ENCODE measurements at places on chromosomes 5 and 9.

DNA sequence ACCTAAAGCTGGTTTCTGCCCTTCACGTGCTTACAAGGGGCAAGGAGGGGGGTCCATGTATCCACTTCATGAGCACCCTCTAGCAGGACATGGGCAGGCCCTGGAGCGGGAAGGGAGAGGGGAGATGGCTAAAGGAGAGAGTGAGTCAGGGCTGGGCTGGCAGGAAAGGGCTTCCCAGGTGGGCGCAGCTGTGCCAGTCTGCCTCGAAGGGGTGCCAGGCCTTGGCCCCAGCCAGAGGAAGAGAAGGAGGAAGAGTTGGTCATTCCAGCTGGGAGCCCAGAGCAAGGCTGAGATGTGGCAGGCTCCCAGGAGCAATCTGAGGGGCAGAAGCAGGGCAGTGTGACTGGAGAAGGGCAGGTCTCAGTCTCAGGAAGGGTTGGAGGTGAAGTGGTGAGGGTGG is 24.7 kb downstream of the TRIM14 start:
- no peaks in the 10 kb centered on the region for H3K27me3 ChIP-seq
- H3K27ac ChIP-seq: peak overlapping the region; percentile 91
- peaks cover 23% of the 10 kb centered on the region for H3K36me3 ChIP-seq
- DNase-seq: no peak
- H3K4me1 ChIP-seq: peaks cover 56% of the 10 kb centered on the region

GRCh38 chr5:73830646-73831045 is 204.7 kb downstream of the ARHGEF28 start:
- no peaks in the 10 kb centered on the region for H3K36me3 ChIP-seq
- no peaks in the 10 kb centered on the region for H3K4me1 ChIP-seq
- DNase-seq: no peak
- no peak overlapping the region for H3K27ac ChIP-seq
- H3K27me3 ChIP-seq: peaks cover 8% of the 10 kb centered on the region
- no peak overlapping the region for H3K4me3 ChIP-seq

DNA sequence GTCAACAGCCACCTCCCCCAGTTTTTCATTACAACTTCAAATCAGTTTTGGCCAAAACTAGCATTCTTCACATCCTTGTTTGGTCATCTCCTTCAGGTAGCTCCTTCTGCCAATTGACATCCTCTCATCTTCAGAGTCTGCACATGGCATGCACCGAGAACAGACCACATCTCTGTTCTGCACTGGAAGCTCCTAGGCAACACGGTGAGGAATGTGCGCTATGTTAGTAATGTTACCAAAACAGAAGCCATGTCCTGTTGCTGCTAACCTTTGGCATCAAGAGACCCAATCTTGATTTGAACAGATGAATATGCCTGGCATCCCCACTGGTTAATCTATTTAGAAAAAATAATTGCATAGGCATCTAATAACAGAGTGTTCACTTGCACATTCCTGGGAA is 5.1 kb upstream of the HK3 start:
- H3K27ac ChIP-seq: peak overlapping the region; percentile 29
- no peak overlapping the region for H3K4me3 ChIP-seq
- no peak for DNase-seq
- peaks cover 19% of the 10 kb centered on the region for H3K4me1 ChIP-seq
- no peaks in the 10 kb centered on the region for H3K27me3 ChIP-seq

DNA sequence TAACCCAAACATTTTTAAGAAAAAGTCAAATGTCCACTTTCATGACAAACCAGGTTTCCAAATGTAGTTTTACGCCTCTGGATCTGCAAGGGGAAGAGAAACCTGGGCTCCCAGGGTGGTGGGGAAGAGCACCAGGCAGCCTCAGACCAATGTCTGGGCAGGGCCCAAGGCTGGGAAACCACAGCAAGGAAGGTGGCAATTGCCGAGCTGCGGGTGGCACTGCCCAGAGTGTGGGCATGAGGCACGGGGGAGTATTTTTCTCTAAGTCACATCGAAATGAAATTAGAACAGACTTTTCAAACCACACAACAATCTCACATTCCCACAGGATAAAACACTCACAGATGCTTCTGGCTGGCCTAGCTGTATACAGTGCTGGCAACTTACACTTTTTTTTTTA is 32.6 kb upstream of the RASGEF1C start:
- H3K27ac ChIP-seq: no peak overlapping the region
- H3K27me3 ChIP-seq: no peaks in the 10 kb centered on the region
- no peak for DNase-seq
- H3K36me3 ChIP-seq: peaks cover 12% of the 10 kb centered on the region
- H3K4me3 ChIP-seq: no peak overlapping the region
- H3K4me1 ChIP-seq: no peaks in the 10 kb centered on the region

- DNase-seq: no peak
- no peak overlapping the region for H3K4me3 ChIP-seq
- no peaks in the 10 kb centered on the region for H3K4me1 ChIP-seq
- no peak overlapping the region for H3K27ac ChIP-seq
- H3K27me3 ChIP-seq: no peaks in the 10 kb centered on the region
Measured at GRCh38 chr9:16782490-16782889, 88.0 kb downstream of the BNC2 start.

DNA sequence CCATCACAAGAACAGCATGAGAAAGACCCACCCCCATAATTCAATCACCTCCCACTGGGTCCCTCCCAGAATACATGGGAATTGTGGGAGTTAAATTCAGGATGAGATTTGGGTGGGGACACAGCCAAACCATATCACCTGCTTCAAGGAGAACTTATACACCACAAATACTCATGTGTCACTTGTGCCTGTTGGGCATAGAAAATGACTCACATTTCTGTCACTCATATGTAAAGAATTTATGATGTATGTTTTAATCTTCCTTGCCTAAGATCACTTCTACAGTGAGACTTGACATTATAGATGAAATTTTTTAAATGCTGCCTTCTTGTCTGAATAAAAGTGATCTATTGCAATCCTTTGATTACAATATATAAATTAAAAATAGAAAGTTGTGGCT is 23.0 kb upstream of the PRDM6 start:
- peaks cover 29% of the 10 kb centered on the region for H3K27me3 ChIP-seq
- H3K4me3 ChIP-seq: no peak overlapping the region
- no peaks in the 10 kb centered on the region for H3K36me3 ChIP-seq
- H3K4me1 ChIP-seq: no peaks in the 10 kb centered on the region
- H3K27ac ChIP-seq: no peak overlapping the region

DNA sequence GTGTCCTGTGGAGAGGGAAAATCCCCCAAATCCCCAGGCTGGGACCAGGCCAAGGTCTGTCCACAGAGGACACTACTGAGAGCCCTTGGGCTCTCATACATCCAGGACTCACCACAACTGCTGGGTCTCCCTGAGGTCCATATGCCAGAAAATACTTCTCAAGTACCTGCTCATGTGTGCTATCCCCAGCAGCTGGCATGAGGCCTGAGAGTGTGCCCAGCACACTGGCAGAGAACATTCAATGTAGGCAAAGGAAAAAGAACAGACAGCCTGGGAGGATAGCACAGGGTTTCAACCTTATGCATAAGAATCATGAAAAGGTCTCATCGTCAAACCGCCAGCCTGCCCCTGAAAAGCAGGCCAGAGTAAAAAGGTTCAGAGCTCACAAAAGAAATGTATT is 154.1 kb upstream of the TAS2R1 start:
- H3K27ac ChIP-seq: no peak overlapping the region
- no peaks in the 10 kb centered on the region for H3K36me3 ChIP-seq
- no peak for DNase-seq
- H3K4me3 ChIP-seq: no peak overlapping the region
- no peaks in the 10 kb centered on the region for H3K4me1 ChIP-seq

- no peak for DNase-seq
- no peak overlapping the region for H3K27ac ChIP-seq
- H3K27me3 ChIP-seq: peaks cover 37% of the 10 kb centered on the region
- peaks cover 3% of the 10 kb centered on the region for H3K36me3 ChIP-seq
Measured at GRCh38 chr9:88905506-88905905, 85.8 kb upstream of the S1PR3 start.

DNA sequence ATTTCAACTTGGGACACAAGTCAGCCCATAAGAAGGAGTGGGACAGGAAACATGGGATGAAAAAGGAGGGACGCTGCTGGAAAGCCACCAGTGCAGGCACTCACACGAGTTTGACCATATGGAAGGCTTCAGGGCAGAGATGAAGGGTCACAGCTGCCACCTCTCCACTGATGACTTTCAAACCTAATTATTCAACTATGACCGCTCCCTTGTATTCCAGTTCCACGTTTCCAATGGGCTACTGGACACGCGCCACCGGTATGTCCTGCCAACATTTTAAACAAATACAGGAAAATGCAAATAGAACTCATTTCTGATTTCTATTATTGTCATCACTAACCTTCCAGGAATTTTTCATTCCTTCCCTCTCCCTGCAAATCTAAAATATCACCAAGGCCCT is 134.7 kb downstream of the SLC1A3 start:
- H3K27me3 ChIP-seq: peaks cover 85% of the 10 kb centered on the region
- no peak overlapping the region for H3K4me3 ChIP-seq
- no peak for DNase-seq
- no peak overlapping the region for H3K27ac ChIP-seq
- peaks cover 28% of the 10 kb centered on the region for H3K4me1 ChIP-seq

- H3K27me3 ChIP-seq: no peaks in the 10 kb centered on the region
- peaks cover 69% of the 10 kb centered on the region for H3K4me1 ChIP-seq
- DNase-seq: no peak
- peak overlapping the region; percentile 100 for H3K27ac ChIP-seq
Measured at GRCh38 chr9:133132174-133132573, 11.1 kb upstream of the RALGDS start.

GRCh38 chr9:102072059-102072764 is 333.8 kb upstream of the GRIN3A start:
- H3K4me1 ChIP-seq: no peaks in the 10 kb centered on the region
- no peaks in the 10 kb centered on the region for H3K27me3 ChIP-seq
- H3K36me3 ChIP-seq: no peaks in the 10 kb centered on the region
- no peak for DNase-seq
- no peak overlapping the region for H3K4me3 ChIP-seq
- no peak overlapping the region for H3K27ac ChIP-seq

GRCh38 chr9:121107881-121108280 is 33.1 kb downstream of the CNTRL start:
- H3K4me3 ChIP-seq: no peak overlapping the region
- peaks cover 20% of the 10 kb centered on the region for H3K4me1 ChIP-seq
- no peaks in the 10 kb centered on the region for H3K27me3 ChIP-seq
- peaks cover 6% of the 10 kb centered on the region for H3K36me3 ChIP-seq
- no peak for DNase-seq

GRCh38 chr9:6959270-6960000 is 201.7 kb downstream of the KDM4C start:
- H3K4me1 ChIP-seq: peaks cover 13% of the 10 kb centered on the region
- H3K4me3 ChIP-seq: no peak overlapping the region
- DNase-seq: no peak
- no peaks in the 10 kb centered on the region for H3K36me3 ChIP-seq
- no peaks in the 10 kb centered on the region for H3K27me3 ChIP-seq

- no peak overlapping the region for H3K4me3 ChIP-seq
- H3K4me1 ChIP-seq: no peaks in the 10 kb centered on the region
- DNase-seq: no peak
Measured at GRCh38 chr9:134318481-134318891, 7.8 kb upstream of the RXRA start.

- peaks cover 2% of the 10 kb centered on the region for H3K4me1 ChIP-seq
- H3K36me3 ChIP-seq: peaks cover 11% of the 10 kb centered on the region
- no peak for DNase-seq
- H3K27me3 ChIP-seq: no peaks in the 10 kb centered on the region
- peak overlapping the region; percentile 19 for H3K27ac ChIP-seq
Measured at GRCh38 chr9:94931740-94932139, 205.2 kb downstream of the AOPEP start.

DNA sequence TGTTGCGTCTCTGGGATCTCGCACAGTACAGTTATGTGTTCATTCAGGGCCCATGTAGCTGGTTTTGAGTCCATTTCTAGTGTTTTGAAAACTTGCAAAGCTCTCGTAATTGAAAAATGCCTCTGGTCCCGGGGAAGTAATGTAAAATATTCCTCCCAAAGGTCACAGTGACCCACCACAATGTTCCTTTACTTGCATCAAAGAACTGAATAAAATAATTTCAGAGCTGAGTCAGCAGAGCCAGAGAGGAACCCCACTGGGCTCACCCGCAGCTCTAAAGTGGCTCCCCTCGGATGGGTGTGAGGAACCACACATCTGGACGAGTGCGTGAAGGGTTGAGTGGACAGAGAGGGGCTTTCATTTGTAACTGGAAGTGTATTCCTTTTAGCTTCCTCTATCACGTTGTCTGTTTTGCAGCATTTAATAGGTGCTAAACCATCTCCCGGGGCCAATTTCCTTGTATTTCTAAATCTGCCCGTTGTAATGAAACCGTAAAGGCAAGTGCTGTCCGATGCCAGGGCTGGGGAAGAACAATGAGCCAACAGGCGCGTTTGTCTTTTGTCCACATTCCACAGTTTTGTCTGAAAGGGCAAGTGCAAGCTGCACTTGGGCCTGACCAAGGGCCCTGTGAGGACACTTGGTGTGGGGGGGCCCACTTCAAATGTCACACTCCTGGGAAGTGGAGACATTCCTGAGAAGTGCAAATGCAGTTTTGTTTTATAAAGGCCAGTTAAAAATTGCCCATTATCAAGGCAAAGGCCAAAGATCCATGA is 29.9 kb downstream of the COL5A1 start:
- no peak for DNase-seq
- no peak overlapping the region for H3K27ac ChIP-seq
- no peaks in the 10 kb centered on the region for H3K36me3 ChIP-seq
- no peaks in the 10 kb centered on the region for H3K4me1 ChIP-seq
- no peak overlapping the region for H3K4me3 ChIP-seq

DNA sequence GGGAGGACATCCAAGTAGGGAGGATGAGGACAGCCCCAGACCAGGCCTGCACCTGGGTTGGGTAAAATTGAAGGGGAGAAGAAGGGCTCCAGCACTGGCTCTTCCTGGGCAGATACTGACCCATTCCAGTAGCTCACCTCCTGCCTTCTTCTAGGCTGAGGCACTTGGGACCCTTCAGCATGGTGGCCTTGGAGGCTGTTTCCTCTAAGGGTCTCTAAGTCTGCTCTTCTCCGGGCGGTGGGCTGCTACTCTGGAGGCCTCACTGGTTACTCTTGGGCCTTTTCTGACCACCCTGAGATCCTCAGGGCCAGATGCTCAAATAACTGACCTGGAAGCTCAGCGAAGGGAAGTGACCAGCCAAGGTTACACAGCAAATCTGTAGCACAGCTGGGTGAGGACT is 2.8 kb upstream of the TIFAB start:
- H3K27me3 ChIP-seq: peaks cover 75% of the 10 kb centered on the region
- H3K4me3 ChIP-seq: no peak overlapping the region
- H3K27ac ChIP-seq: no peak overlapping the region
- peaks cover 2% of the 10 kb centered on the region for H3K36me3 ChIP-seq
- DNase-seq: no peak

All from T-helper 17 cell (primary cell).